ENCODE measurements at places on chromosomes 13 and 19.

DNA sequence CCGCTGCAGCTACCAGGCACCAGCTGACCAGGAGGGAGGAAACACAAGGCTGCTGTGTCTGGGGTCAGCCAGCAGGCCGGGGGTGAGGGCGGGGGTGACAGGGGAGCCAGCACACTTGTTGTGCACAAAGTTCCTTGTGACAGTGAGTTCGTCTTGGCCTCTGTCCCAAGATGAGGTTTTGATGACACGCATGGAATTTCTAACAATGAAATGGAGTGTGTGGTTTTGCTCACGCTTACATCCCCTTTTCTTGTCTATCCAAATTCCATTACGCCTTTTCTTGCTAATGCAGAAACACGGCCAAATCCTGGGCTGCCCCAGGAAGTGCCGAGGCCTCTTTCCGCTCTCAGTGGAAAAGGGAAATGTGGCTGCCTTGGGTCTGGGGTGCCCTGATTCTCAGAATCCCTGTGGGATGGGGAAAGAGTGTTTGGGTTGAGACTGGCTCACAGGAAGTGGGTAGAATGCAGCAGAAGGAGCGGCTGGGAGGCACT, 73.8 kb downstream of the GADD45B start:
- no peak for DNase-seq

DNA sequence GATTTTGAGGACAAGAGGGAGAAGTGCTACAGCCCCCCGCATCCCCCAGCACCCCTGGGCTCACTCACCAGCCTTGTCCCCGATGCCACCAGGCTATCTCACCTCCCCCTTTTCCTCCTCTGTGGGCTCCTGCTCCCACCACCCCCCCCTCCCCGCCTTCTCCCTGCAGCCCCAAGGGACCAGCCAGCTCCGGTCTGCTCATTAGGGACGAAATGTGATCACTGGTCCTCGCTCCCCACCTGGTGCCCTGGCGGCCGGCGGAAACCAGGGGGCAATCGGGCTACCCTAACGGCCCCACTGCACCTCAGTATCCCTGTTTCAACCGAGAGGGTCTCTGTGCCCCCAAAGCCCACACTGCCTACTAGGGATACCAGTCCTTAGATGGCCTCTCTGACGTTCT, 2.7 kb downstream of the GPR4 start:
- DNase-seq: no peak

- DNase-seq: no peak
Observed at GRCh38 chr13:72539925-72540324, 187.5 kb downstream of the MZT1 start.

- no peak for DNase-seq
Observed at GRCh38 chr13:97554496-97554895, 120.5 kb downstream of the RAP2A start.

DNA sequence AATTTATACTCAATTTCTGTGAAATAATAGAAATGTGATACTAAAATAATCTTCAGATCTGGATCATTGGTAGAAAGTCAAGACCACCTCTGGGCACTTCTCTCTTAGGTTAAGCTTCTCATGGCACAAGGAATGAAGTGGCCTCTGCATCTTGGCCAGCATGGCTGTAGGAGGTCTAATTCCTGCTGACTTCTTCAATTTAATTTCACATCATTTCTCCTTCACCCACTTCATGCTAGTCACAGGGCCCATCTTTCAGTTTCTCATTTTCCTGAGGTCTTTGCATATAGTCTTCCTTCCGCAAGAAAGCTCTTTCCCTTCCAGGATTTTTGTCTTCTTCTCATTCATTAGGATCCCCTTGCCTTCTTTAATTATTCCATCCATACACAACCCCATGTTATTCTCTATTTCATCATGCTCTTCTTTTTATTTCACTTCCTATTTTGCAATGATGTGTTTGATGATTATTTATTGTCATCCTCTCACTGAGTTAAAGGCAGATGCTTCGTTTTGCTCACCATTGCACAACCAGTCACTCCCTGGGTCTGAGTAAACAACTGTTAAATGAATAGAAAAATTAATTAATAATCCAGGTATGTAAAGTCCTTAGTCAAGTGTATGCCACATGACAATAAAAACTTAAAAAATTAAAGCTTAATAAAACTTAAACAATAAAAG, 397.4 kb downstream of the SPRY2 start:
- no peak for DNase-seq

DNA sequence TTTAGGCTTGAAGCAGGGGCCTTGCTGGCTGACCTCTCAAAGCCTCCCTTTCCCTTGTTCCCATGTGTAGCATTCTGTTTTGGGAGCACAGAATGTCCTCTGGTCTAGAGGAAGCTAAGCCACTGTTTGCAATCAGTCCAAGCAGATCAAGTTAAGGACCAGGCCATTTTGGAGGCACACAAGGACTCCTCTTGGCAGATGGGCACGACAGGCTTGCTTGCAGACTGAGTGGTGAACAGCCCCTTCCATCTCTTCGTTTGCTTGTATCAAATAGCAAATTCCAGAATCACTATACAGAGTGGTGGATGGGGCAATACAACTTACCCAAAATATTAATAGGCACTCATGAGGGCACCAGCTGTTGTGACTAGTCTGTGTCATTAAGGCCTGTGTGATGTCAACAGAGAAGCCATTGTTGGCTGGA, 215.5 kb upstream of the SERP2 start:
- DNase-seq: no peak

DNA sequence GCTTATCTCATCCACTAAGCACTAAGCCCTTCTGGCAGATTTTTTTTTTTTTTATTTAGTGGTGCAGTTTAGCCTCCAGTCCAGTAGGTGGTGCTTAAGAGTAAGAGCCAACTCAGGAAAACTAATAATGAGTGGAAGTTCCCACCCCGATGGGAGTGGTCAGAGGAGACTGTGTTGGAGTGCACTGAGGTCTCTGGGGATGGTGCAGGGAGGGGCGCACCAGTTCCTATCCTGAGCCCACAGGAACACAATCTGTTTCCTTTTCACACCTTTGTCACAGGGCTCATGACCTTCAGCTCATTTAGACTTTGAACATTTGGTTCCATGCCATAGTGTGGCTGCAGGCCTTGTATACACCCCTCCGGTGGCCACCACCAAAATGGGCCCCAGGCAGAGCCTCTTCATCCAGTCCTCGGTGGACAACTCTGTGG, 367.4 kb downstream of the SPRY2 start:
- DNase-seq: no peak

- no peak for DNase-seq
Observed at GRCh38 chr13:55497486-55497885, 1643.2 kb upstream of the PRR20A start.

DNA sequence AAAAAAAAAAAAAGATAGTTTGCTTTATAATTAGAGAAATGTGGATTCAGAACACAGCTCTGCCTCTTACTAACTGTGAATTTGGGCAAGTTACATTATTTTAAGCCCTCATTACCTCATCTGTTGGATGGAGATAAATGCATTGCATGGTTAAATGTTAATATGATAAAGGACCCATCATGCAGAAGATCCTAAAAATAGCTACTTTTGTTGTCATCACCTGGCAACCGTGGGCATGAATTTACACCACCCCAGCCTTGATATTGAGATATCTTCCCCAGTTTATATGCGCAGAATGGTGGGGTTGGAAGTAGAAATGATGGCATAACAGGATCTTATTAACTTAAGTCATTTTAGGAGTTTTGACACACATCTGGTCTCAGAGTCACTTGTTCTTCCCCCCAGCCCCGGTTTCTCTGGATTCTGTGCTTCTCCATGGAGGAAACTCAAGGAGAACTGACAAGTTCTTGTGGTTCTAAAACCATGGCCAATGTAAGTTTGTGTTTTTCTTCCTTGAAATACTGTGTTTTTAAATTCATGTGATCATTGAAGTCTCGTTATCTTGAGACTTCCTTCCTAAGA, 8.9 kb downstream of the ZNF546 start:
- DNase-seq: no peak

GRCh38 chr19:2051773-2052704, 995 bp upstream of the MKNK2 start:
- no peak for DNase-seq

GRCh38 chr19:441213-441836, 19.5 kb downstream of the SHC2 start:
- no peak for DNase-seq

DNA sequence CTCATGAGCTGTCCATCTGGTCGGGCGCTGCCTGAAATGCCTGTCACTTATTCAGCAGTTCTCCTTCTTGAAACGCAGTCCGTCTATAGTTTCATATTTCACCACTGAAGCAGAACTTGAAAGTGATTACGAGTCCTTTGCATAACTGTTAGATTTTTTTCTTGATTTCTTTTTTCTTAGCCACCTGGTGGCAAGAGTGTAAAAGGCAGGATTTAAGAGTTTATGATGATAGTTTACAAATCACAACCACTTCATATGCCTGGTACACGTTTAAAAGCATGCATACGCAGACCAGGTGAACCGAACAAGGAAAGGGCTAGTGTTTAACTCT, 45.8 kb downstream of the GGACT start:
- DNase-seq: no peak

- DNase-seq: no peak
Observed at GRCh38 chr13:45826731-45827130, 24.8 kb downstream of the SIAH3 start.

- DNase-seq: no peak
Observed at GRCh38 chr19:13665125-13665905, 99.0 kb upstream of the MRI1 start.

DNA sequence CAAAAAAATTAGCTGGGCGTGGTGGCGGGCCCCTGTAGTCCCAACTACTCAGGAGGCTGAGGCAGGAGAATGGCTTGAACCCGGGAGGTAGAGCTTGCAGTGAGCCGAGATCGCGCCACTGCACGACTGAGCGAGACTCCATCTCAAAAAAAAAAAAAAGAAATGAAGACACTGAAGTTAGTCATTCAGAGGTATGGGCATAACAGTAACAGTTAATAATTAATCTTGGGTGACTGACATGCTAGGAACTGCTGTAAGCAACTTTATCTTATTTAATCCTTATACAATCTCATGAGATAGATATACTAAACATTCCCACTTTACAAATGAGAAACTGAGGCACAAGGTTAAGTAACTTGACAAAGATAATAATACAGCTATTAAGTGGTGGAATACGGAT, 4.9 kb downstream of the SKA3 start:
- no peak for DNase-seq

DNA sequence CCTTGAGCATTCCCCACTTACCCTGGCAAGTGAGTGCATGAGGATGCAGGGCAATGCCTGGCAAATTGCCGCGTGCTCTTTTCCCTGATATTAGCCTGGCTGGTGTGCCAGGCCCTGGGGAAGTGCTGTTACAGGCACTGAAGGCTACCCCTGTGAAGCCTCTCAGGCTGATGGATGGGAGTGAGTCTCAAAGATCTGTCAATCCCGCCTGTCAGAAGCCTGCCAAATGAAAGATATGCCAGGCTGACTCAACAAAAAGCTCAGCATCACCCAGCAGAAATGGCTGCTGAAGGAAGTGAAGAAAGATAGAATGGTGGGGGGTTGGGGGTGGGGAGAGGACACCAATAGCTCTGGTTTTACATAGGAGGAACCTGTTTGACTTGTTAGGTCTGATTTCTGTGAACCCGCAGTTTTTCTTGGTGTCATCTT, 112.1 kb downstream of the LACC1 start:
- no peak for DNase-seq

DNA sequence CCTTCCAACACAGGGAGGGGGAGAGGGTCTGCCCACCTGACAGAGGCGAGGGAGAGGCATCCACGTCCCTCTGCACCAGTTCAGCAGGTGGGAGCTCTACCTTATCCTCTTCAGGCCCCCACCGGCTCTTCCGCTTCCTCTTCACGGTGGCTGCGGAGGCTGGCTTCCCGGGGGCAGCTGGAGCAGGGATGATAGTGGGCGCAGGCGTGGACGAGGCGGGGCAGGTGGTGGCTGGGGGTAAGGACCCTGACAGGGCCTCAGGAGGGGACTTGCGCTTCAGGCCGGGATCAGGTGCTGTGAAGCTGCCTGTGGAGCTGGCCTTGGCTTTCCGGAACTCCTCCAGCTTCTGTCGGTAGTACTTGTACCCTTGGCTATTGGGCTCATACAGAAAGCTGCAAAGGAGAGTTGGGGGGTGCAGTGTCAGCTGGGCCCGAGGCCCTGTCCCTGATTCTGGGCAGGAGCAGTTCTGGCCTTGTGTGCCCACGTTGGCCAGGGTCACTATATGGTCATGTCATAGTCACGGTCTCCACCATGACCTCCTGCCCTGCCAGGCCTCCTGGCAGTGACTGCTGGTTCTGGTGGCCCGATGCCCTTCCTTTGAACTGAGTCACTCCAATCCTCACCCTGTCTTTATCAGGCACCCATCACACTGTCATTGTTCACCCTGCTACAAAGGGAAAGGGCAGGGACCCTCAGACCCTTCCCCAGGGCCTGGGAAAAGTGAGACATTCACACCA, 23.2 kb downstream of the SUGP1 start:
- DNase-seq: no peak

DNA sequence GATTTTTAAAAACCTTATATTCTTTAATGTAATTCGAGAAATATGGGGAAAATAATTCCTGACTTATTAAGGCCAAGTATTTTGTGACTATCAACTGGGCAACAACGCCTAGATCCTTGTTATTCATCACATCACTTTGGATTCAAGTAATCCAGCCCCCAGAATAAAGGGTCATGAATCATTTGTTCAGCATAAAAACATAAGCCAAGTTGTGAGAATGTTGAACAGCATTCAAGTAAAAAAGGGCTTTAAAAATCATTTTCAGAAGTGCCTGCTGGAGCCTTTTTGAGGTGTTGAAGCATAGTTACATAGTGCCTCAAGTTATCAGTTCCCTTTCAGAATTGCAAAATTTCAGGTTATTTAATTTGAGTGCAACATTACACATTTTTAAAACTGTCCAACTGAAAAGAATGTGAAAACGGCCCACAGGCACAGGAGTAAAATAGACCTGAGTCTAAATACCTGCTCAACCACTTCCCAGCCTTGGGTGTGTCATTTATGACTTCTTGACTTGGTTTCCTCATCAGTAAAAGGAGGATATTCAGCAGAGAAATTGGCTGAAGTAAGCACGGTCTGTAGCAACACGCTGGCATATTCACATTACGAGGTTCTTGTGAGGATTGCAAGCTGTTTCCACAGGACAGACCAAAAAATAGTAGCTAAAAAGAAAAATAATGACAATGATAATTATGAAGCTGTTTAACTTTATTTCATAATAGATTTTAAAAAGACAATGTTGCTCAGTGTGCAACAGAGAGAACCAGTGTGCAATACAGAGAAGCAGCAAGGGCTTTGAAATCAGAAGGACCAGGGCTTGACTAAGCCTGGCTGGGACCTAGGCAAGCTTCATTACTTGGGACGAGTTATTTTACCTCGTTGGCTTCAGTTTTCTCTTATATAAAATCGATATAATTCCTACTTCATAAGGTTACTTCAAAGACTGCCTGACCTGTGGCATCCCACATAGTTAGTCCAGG, 56.6 kb downstream of the MBNL2 start:
- no peak for DNase-seq

- no peak for DNase-seq
Observed at GRCh38 chr13:32086366-32086765, 54.8 kb downstream of the FRY start.

Data from Calu3 (cell line).